ENCODE measurements at places on chromosomes 6 and 20.

- no peak for DNase-seq
Observed at GRCh38 chr6:154274168-154274567, 82.4 kb downstream of the IPCEF1 start.

DNA sequence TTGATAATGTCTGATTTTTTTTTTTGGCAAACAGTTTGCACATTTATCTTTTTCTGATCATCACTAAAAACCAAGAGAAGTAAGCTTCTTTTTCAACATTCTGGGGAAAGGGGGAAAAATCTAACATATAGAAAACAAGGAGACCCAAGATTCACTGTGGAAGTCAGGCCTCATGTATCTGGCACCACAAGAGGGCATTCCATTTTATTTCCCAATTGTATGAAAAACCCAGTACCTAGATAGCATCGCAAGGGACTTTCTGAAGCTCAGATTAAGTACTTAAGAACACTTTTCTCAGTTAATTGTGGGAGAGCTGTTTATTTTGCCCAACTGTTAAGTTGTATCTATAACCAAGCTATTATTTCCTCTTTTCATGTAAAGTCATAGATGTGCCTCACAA, 152.9 kb downstream of the KLHL32 start:
- no peak for DNase-seq

- no peak for DNase-seq
Observed at GRCh38 chr6:168499045-168499650, 58.2 kb downstream of the SMOC2 start.

DNA sequence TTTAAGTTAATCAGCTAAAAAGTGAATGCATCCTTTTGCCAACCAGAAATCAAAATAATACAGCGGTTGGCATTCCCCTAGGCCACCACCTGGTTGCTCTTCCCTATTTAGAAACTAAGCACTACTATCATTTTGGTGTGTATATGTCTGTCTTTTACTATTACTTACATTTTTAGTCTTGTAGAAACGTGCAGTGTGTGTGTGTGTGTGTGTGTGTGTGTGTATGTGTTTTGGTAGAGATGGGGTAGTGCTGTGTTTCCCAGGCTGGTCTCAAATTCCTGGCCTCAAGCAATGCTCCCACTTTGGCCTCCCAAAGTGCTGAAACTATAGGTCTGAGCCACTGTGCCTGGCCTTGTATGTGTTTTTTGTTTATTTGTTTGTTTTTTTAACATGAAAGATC, 27.4 kb downstream of the MYO6 start:
- DNase-seq = no peak

DNA sequence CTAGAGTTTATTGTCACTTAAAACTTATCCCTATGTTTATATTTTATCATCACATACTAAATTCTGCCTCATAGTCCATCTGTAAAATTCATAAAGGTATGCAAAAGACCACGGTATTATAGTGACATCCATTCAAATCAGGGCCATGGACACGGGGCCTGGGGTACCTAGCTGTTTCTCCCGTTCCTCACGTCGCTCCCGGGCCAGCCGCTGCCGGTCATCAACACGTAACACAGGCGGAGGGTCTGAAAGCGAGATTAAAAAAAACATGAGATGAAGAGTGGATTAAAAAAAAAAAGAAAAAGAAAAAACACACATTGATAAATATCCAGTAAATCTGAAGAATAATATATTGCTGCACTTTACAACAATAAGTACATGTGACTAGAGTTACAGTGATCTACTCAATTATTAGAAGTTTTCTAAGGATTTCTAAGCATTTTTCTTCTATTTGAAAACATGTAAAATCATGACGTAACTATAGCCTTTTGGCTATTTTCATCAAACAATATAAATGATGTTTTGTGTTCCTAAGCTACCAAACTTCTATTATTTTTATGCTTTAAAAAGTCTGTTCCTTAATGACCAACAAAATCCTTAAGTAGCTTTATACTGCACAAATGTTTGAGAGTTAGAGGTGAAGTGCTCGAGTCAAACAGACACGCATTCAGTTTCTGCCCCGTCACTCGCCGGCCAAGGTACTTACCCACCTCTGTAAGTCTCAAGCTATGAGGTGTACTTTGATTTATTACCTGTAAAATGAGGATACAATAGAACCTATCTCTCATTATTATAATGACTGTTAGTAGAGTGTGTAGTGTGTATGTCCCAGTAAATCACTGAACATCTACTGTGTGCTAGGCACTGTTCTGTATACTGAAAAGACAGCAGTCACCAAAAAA, 122.1 kb upstream of the BCLAF1 start:
- no peak for DNase-seq

DNA sequence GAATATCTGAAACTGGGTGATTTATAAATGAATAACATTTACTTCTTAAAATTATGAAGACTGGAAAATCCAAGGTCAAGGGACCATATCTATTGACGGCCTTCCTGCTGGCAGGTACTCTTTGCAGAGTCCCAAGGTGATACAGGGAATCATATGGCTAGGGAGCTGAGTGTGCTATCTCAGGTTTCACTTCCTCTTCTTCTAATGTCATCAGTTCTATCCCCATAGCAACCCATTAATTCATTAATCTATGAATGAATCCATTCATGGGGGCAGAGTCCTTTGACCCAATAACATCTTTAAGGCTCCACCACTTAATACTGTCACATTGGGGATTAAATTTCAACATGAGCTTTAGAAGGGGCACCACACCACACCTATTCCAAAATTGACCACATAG, 772.0 kb downstream of the HACE1 start:
- no peak for DNase-seq

GRCh38 chr6:135438907-135439535, 58.5 kb downstream of the AHI1 start:
- peak; percentile 23 for DNase-seq

- peak; percentile 33 for DNase-seq
Observed at GRCh38 chr6:7261852-7262461, 51.0 kb downstream of the SSR1 start.

DNA sequence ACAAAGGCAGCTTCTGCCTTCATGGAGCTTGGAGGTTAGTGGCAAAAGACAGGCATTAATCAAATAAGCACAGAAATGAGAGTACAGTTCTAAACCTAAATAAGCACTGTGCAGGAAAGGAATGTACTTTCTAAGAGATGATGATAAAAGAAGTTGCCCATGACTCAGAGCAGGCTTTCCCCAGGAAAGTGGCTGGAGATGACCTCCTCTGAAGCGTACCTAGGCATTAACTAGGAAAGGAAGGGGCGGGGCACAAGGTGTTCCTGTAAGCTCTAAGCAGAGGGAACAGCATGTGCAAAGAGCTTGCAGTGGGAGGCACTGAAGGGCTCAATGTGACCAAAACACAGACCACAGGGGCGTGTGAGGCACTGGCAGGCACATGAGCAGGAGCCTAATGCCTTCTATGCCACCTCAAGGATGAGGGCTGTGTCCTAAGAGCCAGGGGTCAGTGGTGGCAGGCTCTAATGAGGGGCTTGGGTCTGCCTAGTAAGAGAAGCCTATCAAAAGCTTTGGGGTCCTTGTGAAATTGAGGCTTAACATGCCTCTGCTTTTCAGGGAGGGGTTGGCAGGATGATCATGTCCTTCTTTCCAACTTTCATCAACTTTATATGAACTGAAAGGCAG, 4.9 kb downstream of the SSTR4 start:
- no peak for DNase-seq

Data from DMS79 treated with DMSO at 0.1 percent for 48 hours (cell line).